Effector memory CD4-positive, alpha-beta T cell (primary cell): ENCODE measurements at places on chromosomes 11 and 22.

DNA sequence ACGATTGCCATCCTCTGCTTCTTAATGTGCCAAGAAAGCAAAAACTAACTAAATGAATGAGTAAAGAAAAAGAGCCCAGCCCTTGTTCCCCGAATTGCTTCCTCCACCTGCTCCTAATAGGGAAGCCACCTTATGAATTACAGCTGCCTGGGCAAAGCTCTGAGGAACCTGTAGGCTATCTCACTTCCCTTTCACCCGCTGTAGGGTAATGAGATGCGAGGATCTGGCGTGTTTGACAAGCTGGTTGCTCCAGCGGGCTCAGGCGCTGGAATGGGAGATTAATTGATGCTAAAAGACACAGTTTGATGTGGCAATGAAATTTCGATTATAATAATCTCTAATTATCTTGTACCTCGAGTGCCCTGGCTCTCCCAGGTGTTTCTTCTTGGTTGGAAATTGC, 256.4 kb downstream of the NTM start:
- no peak for DNase-seq

GRCh38 chr22:50274311-50274710, 4.1 kb upstream of the MAPK11 start:
- DNase-seq: no peak

DNA sequence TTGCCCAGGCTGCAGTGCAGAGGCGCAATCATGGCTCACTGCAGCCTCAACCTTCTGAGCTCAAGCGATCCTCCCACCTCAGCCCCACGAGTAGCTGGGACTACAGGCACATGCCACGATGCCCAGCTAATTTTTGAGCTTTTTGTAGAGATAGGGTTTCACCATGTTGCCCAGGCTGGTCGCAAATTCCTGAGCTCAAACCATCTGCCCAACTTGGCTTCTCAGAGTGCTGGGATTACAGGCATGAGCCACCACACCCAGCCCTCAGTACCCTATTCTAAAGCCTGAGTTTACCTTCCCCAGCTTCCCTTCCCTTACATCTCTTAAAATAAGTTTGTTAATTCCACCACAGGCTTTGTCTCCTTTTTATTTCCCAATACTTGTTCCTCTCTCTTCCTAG, 59.1 kb downstream of the AMBRA1 start:
- DNase-seq: no peak

GRCh38 chr11:24762076-24762475, 265.2 kb downstream of the LUZP2 start:
- no peak for DNase-seq

GRCh38 chr22:23816156-23816976, 22.4 kb downstream of the DERL3 start:
- DNase-seq: no peak

- no peak for DNase-seq
Measured at GRCh38 chr11:95512177-95512576, 277.4 kb downstream of the FAM76B start.

DNA sequence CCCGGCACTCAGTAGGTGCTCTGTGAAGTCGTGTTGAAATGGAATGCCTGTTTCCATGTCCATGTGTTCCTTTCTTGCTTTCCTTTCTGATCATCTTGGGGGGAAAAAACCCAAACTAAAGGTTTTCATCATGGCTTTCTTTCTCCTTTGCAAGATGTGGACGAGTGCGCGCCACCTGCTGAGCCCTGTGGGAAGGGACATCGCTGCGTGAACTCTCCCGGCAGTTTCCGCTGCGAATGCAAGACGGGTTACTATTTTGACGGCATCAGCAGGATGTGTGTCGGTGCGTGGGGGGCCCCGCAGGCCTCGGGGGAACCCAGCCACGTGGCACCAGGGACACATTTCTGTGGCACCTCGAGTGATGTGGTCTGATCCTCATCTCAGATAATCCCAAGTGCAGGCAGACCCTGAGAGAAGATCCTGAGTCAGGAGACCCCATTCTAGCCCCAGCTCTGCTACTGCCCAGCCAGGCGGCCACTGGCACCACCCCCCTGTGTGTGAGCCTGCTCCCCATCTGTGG, 39.4 kb downstream of the FBLN1 start:
- no peak for DNase-seq

DNA sequence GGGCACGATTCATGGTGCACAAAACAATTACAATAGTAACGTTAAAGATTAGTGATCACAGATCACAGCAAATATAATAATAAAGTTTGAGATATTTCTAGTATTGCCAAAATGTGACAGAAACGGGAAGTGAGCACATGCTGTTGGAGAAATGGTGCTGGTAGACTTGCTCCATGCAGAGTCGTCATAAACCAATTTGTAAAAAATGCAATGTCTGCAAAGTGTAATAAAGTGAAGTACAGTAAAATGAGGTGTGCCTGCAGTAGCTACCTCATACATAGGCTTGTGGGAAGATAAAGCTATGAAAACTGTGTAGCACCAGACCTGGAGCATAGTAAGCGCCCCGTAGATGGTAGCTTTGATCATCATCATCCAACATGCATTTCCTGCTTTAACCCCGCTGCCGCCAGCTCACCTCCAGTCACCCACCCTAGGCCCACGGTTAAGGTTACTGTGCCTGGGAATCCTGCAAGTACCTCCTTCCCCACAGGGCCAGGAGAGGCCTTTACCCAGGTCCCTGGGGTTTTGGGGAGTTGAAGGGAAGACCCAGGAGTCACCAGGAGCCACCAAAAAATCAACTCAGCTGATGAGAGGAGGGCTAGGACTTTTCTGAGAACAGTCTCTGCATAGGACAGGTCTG, 59.2 kb downstream of the MYO7A start:
- no peak for DNase-seq

GRCh38 chr11:69449320-69450063, 32.0 kb upstream of the LINC01488 start:
- DNase-seq: no peak

DNA sequence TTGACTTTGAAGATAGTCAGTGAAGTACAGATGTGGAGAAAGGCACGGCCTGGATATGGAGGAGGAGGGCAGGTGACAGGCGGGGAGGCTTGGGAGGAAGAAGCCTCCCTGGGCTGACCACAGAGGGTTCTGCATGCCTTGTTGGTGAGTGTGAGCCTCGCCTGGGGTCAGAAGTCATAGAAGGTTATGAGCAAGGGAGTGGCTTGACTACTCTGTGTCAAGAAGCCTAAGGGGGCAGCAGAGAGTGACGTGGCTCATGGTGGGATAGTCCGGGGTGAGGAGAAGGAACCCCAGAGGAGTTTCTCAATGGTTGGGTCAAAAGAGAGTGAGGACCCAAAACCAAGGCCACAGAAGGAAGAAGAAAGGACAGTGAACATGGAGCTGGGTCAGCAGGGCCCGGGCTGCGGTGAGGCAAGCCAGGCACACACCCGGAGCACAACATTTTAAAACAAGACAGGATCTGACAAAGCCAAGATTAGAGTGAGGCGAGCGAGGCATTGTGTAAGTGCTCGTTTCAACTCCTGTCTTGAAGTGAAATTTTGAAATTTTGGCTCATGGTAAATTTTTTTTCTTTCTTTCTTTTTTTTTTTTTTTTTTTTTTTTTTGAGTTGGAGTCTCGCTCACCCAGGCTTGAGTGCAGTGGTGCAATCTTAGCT, 31.9 kb downstream of the PDGFB start:
- no peak for DNase-seq

DNA sequence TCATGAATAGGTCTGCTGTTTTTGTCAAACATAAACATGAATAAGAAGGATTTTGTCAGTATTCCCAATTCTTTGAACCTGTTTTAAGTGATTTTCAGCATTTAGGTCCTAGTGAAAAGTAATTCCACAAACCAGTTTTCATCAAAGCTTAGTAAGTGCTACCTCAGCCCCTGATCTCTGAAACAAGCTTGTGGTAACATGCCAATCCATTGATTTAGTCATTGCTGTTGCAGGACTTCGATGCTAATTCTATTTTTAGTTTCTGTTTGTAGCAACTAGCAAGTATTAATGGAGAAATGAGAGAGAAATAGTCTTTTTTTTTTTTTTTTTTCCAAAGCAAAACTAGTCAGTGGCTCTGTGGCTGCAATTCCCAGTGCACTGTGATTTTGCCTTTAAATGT, 91.4 kb downstream of the JRKL start:
- no peak for DNase-seq

DNA sequence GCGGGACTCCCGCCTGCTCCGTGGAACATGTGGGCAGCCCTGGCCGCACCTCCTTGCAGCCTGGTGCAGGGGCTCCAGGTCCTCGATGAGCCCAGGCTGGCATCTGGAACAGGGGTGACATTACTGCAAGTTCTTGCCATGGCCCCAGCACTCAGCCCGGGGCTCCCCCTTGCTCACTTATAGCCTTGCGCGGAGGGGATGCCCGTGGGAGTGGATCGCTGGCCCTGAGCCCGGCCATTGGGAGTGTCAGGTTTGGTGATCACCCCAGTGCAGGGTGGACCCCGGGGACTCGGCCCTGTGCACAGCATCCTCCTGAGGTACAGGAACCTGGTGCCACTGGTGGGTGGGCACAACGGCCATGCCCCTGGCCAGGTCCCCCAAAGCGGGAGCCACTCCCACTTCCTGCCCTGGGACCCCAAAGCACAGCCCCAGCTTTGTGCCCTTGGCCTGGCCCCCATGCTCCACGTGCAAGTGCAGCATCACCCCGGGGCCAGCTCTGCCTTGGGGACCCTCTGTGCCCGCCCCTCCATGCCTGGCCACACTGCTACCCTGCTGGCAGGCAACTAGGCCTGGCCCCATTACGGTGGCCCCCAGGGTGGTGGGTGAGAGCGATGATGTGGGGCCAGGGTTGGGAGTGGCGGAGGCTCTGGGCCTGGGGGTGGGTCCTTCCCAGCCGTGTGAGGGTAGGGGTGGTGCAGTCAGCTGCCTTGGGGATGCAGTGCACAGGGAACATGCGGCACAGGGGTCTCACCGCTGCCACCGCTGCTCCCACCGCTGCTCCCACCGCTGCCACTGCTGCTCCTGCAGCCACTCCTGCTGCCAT, 439.8 kb downstream of the TBC1D22A start:
- no peak for DNase-seq

DNA sequence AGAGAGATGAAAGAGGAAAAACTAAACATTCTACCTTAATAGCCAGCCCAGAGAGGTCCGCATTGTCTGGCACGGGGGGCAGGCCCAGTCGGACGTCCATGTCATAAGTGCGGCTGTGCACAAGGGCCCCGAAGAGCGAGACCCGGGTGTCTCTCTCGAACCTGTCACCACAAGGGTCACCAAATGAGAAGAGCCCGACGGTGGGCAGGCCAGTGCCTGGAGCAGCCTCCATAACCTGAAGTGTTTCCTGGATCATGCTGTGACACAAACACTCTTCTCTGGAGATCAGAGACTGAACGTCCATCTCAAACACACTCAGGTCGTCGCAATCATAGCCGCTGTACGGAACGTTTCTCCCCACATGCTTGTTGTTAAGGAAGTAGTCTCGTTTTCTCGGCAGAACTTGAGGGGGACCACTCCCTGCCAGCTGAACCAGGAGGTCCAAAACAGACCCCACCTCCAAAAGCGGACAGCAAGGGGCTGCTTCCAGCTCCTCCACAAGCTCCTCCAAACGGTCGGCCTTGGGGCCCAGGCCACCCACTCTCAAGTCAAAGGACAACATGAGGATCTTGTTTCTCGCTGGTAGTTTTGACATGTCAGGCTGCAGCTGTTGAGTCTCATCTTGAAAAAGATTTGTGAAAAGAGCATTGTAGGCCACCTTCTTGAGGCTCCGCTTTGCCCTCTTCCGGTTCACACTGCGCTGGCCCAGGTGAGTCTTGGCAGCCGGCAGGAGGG, 971 bp downstream of the TUBGCP6 start:
- no peak for DNase-seq

DNA sequence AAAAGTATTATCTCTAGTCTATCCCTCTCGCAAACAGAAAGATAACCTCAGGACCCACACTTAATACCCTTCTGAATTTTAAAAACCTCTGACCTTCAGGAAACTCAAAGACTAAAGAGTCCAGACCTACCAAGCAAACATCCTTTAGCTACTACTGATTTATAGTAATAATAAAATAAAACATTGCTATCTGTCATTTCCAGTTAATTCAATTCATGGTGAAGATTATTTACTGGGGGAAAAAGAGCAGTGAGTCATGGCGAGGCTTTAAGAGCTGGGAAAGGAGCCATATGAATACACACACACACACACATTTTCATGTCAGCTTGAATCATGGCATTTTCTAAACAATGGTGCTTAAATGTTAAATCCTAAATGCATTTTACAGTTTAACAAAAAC, 87.1 kb downstream of the FAM76B start:
- DNase-seq: no peak

- DNase-seq: no peak
Measured at GRCh38 chr22:31588970-31589675, 72.9 kb downstream of the PISD start.

- DNase-seq: peak; percentile 6
Measured at GRCh38 chr11:13776134-13776815, 107.8 kb downstream of the FAR1 start.

DNA sequence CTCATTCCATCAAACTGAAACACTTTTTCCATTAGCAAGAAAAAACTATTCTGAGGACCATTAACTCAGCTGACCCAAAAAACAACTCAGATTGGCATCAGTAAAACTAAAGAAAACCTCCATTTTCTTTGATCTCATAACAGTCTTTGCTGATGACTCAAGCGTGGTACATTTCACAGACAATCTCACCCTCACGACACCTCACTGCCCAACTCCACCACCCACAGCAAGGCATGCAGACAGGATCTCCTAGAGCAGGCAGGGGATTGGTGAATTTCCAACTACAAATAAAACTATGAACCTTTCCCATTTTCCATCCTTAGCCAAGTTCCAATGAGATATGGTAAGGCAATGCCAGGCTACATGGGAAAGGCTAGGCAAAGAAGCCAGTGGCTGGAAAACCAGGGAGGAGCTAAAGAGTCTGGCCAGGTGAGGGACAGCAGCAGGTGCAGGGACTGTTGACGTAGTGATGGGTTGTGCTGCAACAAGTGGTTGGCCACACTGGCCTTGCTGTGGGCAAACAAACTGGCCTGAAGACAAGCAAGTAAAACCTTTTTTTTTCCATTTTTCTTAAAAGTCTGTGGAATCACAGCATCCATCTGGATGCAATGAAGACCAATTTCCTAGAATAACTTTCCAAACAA, 97.2 kb downstream of the SERGEF start:
- no peak for DNase-seq

- no peak for DNase-seq
Measured at GRCh38 chr22:21587803-21588611, 20.5 kb downstream of the UBE2L3 start.

DNA sequence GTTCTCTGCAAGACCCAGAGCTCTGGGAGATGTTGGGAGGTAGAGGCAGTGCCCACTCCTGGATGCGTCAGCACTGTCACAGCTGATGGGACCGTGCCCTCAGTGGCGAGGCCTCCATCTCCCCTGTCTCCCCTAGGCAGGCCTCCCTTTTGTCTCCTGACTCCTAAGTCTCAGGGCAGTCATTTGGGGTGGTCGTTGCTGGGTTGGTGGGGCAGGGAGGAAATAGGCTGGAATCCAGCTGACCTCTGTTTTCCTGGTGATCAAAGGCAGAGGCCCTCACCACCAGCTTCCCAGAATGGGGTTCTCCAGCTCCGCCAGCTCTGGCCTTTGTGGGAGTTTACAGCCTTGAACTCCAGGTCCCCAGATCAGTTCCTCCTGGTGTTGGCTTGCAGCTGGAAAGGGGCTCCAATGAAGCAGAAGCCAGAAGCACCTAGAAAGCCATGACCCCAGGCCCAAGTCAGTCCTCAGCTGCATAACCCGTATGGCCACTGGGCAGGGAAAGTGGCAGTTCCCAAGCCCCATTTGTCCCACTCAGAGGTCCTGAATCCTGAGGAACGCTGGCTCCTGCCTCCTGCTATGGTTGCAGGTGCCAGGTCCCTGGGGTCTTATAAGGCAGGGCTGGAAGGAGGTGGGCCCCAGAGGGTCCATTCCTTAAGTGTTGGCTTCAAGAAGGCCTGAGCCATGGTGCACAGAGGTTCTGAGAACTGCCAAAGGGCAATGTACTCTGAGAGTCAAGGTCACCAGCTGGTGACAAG, 7.3 kb upstream of the FXYD2 start:
- no peak for DNase-seq

GRCh38 chr11:77038029-77038824, 4.0 kb downstream of the B3GNT6 start:
- DNase-seq: no peak
